ENCODE measurements at places on chromosomes 6 and 20.

DNA sequence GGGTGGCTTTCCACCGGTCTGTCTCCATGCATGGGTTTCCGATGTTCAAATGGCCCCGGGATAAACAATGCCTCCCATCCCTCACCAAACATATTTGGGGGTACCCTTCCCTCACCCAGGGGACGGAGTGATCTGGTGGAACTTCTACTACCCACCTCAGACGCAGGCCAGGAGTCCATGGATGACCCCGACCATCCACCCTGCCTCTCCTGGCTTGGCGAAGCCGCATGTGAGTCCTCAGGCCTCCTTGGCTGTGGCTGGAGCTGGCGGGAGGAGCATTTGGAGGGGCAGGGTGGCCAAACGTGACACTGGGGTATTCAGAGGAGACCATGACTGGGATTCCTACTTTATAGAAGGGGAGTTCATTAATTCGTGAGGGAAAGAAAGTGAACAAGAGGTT lies 45.9 kb upstream of the FRMD1 start:
- no peak for DNase-seq

GRCh38 chr20:50690650-50691572 lies at the start of gene RIPOR3:
TSS of gene RIPOR3 (minus strand) at chr20:50691542. CDS start at chr20:50691128, 414 bp downstream.
- no peak for DNase-seq

- no peak for DNase-seq
These were observed 171.1 kb upstream of the SPTLC3 start for GRCh38 chr20:12837646-12838045.

- peak; percentile 35 for DNase-seq
These were observed 73.2 kb downstream of the QRSL1 start for GRCh38 chr6:106702451-106703110.

DNA sequence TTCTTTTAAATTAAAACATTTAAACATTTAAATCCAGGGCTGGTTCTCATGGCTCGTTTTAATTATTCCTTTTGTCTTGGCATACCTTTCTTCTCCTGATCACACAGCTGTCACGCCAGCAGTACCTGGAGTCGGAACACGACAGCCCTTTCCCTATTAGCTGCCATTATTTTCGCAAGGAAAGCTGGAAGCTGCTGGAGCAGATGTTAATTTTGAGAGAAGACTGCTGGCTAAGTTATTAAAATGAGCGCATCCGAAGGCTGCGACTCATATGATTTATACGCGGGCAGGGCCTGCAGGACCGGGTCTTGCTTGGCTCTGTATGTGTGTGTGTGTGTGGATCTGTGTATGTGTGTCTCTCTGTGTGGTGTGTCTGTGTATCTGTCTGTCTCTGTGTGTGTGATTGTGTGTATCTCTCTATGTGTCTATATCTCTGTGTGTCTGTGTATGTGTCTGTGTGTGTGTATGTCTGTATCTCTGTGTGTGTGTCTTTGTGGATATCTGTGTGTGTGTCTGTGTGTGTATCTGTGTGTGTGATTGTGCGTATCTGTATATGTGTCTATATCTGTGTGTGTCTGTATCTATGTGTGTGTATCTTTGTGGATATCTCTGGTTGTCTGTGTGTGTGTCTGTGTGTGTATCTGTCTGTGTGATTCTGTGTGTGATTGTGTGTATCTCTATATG lies 191.5 kb downstream of the CDH4 start:
- peak; percentile 25 for DNase-seq

GRCh38 chr20:8536262-8536618 lies 404.2 kb downstream of the PLCB1 start:
- DNase-seq: no peak

DNA sequence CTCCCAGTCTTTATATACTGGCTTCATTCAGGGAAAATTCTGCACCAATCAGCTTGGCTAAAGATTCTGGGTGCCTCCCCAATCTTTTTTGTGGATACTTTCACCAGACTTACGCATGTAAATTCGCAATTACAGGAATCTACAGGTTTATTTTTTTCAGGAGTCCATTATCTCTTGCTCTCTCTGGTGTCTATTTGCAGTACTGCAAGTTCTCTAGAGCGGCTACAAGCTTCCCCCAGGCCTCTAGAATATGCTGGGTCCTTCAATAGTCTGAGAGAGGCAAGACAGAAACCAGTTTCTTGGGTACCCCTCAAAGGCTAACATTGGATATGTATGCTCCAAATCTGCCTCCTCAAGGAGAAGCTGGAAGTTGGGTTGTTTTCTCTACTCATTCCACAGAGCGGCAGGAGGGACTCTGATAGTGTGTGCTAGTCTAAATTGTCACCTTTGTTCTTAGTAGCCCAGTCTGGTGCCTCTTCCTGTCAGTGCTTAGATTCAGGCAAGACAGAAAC lies 58.5 kb downstream of the SUN5 start:
- peak; percentile 68 for DNase-seq

- DNase-seq: no peak
These were observed 202.5 kb upstream of the SGK1 start for GRCh38 chr6:134520181-134521115.

DNA sequence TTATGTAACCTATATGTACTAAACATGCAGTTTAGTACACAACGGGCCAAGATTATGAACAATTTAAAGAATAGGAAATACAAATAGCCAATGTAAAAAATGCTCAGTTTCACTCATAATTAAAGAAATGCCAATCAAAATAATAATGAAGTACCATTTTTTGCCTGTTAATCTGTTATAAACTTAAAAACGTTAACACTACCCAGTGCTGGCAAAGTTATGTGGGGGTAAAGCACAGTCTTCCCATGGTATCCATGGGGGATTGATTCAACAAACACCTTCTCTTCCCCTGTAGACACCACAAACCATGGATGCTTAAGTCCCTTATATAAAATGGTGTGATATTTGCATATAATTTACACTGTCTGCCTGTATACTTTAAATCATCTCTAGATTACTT lies 205.3 kb upstream of the SIM1 start:
- no peak for DNase-seq

GRCh38 chr6:108862479-108863191 lies 14.4 kb downstream of the ARMC2 start:
- DNase-seq: no peak

DNA sequence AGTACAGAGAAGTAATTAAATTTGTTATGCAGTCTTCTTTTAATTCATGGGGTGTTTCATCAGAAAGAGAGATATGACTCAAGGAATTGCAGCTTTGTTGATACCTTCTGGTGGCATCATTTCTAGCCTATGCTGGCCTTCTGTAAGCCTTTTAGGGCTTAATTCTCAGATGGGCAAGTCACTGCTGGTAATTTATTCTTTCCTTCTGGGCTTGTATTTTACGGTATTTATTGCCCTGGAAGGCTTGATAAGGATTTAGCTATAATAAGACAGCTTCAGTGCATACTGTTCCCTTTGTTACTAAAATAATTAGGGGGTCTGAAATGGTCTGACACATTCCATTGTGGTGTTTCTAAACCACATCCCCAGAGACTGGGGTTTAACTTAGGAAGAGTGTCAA lies 57.9 kb upstream of the EMILIN3 start:
- DNase-seq: no peak

GRCh38 chr6:92706976-92707375 lies 712.4 kb downstream of the EPHA7 start:
- no peak for DNase-seq

GRCh38 chr6:7110092-7110792 lies 2.5 kb downstream of the RREB1 start:
- no peak for DNase-seq

- DNase-seq: no peak
These were observed 10.4 kb upstream of the SUMO4 start for GRCh38 chr6:149389509-149390297.

- DNase-seq: no peak
These were observed 400.8 kb upstream of the HSF2 start for GRCh38 chr6:121998631-121999030.

GRCh38 chr6:155881826-155882526 lies 426.3 kb upstream of the NOX3 start:
- DNase-seq: no peak

GRCh38 chr20:1648101-1648500 lies 9.5 kb downstream of the SIRPG start:
- no peak for DNase-seq

DNA sequence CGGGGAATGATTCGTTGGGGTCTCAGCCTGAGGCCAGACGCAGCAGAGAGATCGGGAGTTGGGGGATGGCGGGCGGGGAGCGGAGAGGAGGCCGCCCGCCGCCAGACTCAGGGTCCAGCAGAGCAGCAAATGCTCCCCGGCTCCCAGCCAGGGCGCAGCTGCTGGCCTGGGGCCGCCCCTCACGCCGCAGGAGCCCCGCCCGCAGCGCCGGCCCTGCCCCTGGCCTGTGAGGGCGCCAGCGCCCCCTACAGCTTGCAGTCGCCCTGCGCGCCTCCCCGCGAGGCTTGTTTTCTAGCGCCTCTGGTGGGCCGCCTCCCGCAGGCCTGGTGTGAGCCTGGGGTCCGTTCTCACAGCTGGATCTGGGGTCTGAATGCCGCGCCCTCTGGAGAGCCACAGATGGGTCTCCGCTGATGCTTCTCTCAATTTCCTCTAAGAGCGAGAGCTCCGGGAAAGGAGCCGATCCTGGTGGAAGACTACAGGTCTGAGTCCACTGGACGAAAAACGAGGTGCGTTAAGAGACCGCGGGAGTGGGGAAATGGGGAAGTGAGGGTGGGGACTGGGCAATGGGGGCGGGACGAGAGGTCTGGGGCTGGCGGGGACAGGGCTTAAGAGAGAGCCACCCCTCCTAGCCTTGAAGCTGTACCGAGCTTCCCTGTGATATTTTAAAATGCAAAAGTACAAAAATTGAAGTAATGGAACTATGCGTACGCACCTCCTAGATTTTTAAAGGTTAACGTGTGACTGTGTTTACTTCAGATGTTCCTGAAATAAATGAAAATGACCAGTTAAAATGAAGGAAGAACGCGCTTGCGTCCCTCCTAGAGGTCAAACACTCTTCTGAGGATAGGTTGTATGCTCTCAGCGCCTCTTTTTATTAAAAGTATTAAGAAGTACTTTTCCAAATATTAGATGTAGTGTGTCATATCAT lies 30.1 kb downstream of the TRIM38 start:
- DNase-seq: peak; percentile 91

- DNase-seq: no peak
These were observed 33.2 kb downstream of the SYNDIG1 start for GRCh38 chr20:24502661-24503060.

GRCh38 chr6:41934278-41935192 lies 7.1 kb downstream of the CCND3 start:
- DNase-seq: peak; percentile 54

- no peak for DNase-seq
These were observed 42.0 kb downstream of the MDGA1 start for GRCh38 chr6:37655666-37656065.

DNA sequence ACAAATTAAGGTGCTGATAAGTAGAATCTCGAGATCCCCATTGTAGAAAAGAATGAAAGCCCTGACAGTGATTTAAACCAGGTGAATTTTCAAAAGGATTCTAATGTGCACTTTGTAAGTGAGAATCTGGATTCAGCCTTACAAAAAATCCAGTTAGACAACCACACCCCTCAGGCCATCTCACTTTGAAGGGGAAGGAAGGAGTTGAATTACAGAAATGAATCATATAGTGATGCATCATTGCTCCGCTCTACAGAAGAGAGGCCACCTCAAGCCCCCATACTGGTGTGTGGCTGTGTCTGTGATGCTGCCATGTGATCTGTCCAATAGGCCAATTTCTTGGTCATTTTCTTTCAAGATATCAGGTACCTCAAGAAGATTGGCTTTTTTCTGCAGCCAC lies 85.5 kb upstream of the NT5E start:
- DNase-seq: no peak

- DNase-seq: no peak
These were observed 193.0 kb upstream of the TSHZ2 start for GRCh38 chr20:52779125-52779524.

DNA sequence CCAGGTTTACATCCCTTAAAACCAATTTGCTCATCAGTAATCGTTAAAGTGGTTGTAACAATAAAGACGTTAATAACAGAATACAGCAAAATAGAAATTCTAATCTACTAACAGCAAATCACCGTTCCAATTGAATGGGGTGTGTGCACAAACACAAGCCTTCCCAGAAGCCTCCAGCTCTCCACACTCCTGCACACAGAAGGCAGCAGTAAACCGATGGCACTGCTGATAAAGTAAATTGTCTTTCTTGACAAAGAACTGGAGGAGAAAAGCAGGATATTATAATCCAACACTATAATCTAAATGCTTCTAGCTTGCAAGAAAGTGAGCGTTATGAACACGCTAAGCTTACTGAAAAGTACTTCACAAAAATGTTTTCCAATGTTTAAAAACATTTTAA lies 7.0 kb downstream of the ZNF217 start:
- DNase-seq: no peak

- DNase-seq: no peak
These were observed 171.9 kb downstream of the JARID2 start for GRCh38 chr6:15417811-15418210.
